ENCODE measurements at places on chromosomes 13 and 19. TPM values are rescaled to one million over a fixed set of nuclear protein-coding genes. Genes with fewer than 3 reads are reported as not detected.

KLF1 gene
- total RNA-seq = not detected

CPT1C gene
- total RNA-seq = 12.3 TPM

ZNF8 gene
- 6.0 TPM for total RNA-seq

DNMT1 gene
- 54.0 TPM for total RNA-seq

ATXN8OS gene
- not detected for total RNA-seq

All from ascending aorta (tissue), 2 donors.